ENCODE measurements at places on chromosomes 1 and 21.

GRCh38 chr1:41900603-41901444 lies 17.9 kb downstream of the HIVEP3 start:
- DNase-seq = no peak

DNA sequence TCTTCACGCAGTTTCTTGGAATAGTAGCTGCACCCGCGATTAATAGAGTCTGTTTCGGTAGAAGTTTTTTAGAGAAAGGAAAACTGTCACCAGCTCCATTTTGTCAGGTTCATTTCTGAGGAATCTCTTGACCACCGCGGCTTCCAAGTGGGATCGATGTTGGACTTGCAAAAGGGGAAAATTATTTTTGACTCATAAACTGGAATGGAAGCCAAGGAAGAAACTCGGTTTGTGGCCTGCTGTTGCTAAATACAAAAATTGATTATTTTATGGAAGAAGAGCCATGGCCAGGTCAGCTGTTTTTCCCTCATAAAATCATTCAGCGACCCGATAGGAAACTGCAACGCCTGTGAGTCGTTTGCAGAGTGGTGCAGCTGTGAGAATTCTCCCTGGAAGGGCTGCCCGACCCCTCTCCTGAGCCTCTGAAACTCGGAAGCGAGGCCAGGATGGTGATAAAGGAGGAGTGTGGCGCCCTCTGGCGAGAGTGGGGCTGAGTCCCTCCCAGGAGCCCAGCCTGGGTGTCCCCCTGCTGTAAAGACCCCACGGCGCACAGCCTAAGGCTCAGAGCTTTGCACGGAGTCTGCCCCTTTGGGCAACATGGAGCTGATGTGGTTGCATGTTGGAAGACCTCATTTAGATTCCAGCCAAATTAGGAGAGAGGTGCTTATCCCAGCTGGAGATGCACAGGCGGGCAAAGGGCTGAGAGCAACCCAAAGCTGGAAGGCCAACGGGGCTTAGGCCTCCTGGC lies 83.6 kb upstream of the SLC25A33 start:
- peak; percentile 31 for DNase-seq

DNA sequence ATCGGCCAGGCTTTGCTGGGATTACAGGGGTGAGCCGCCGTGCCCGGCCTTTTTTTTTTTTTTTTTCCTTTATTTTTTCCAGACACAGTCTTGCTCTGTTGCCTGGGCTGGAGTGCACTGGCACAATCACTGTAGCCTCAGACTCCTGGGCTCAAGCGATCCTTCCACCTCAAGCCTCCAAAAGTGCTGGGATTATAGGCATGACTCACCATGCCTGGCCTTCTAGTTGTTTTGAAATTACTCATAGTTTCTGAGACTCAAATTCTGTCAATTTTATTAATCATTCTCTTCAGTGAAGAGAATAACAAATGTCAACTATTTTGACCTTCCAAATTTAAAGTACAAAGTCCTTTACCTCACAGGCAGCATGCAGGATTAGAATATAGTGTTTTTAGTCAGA lies 374.5 kb downstream of the PLA2G4A start:
- DNase-seq = no peak

DNA sequence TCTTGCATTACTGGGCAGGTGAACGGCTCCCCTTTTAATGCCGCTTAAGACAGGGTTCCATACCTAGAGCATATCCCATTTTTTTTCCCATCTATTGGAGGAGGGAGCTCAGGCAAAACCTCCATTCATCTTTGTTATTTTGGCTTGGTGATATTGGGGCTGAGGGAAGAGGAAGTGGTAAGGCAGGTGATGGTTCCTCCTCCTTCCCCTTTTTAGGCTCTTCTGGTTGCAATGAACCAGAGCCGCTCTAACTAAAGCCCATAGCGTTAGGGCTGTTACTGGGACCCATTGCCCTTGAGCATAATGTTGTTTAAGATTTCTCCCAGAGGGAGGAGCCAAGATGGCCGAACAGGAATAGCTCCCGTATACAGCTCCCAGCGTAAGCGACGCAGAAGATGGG lies 21.1 kb downstream of the PYHIN1 start:
- no peak for DNase-seq

DNA sequence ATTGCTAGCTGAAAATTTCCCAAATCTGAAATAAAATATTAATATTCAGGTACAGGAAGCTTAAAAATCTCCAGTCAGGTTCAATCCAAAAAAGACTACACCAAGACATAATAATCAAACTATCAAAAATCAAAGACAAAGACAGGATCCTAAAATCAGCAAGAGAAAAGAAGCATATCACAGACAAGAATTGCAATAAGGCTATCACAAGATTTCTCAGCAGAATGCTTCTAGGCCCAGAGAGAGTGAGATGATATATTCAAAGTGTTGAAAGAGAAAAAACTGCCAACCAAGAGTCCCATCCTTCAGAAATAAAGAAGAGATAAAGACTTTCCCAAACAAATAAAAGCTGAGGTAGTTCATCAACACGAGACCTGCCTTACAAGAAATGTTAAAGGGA lies 5.0 kb upstream of the SELP start:
- DNase-seq = no peak

GRCh38 chr1:236350308-236350707 lies 43.8 kb upstream of the EDARADD start:
- DNase-seq = no peak

GRCh38 chr1:52424231-52424636 lies 19.8 kb downstream of the PRPF38A start:
- DNase-seq = no peak

- DNase-seq = no peak
Observed at GRCh38 chr1:89637496-89637895, 4.6 kb downstream of the LRRC8C start.

DNA sequence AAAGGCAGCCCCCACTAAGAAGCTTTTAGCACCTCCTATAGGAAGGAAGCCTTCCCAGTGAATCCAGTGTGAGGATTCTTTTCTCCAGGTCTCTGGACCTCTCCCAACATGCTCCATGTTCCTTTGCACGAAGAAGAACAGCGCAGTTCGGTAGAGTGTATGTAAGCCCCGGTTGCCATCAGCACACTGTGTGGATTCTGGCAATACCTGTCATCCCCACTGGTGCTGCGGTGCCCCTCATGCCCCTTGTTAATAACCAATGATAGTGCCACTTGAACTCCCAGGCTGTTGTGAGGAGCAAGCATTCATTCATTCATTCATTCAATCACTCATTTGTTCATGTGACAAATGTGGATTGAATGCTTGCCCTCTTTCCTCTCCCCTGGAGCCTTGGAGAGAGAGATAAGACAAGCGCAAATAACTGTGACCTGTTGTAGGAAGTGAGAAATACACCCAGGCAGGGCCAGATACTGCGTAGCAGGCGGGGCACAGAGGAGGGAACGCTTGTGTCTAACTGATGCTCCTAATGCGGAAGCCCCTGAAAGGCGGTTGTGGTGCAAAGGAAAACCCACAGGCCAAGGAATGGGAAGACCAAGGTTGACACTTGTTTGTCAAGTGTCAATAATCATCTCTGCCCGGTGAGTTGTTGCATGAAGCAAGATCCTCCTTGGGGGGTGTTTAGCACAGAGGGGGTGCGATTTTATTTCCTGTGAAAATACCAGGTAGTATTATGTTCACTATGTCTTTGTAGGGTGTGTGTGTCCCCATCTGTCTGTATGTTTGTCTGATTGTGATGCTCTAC lies 9.8 kb downstream of the LGR6 start:
- no peak for DNase-seq

- DNase-seq = no peak
Observed at GRCh38 chr1:109714661-109715372, 2.8 kb downstream of the GSTM5 start.

- no peak for DNase-seq
Observed at GRCh38 chr1:11857164-11857851, 1.4 kb downstream of the NPPB start.

- no peak for DNase-seq
Observed at GRCh38 chr21:32214654-32215305, 64.1 kb downstream of the MIS18A start.

GRCh38 chr1:185567440-185567839 lies 166.8 kb upstream of the HMCN1 start:
- DNase-seq = no peak

DNA sequence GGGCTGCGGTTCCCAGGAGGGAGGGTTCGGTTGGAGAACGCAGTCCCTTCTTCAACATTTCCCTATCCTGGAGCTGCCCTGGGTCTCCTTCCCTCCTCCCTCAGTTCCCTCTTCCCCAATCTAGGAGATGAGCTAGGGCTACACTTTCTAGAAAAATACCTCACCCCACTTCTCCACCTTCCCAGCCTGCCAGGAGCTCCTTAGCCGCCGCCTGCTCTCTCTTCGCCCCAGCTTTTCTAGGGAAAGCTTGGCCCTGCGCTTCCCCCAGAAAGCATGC lies 488 bp upstream of the ADAMTS1 start:
- no peak for DNase-seq

DNA sequence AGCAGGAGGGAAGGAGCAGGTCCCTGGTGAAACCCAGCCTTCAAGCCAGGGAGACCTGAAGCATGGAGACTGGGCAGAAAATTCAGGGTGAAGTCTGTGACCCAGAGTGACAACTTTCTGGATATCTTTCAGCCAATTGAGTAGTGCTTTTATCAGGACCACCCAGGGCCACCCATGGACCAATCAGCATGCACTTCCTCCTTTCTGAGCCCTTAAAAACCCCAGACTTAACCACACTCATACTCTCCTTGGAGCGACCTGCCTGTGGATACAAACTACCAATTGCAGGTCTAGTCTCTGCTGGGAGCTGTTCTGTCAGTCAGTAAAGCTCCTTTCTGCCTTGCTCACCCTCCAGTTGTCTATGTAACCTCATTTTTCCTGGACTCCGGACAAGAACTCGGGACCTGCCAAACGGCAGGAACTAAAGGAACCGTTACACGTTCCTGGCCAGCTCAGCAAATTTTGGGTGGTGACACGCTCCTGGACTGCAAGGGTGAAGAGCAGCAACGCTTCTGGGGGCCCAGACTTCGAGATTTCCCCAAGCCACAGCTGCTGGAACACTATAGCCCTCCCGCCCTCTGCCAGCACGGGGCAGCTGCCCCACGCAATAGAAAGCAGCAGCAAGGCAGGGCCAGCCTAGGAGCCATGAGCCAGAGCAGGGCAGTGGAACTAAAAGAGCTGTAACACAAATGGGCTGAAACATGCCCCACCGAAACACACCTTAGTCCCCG lies 1183.4 kb downstream of the AMY1C start:
- DNase-seq = no peak

DNA sequence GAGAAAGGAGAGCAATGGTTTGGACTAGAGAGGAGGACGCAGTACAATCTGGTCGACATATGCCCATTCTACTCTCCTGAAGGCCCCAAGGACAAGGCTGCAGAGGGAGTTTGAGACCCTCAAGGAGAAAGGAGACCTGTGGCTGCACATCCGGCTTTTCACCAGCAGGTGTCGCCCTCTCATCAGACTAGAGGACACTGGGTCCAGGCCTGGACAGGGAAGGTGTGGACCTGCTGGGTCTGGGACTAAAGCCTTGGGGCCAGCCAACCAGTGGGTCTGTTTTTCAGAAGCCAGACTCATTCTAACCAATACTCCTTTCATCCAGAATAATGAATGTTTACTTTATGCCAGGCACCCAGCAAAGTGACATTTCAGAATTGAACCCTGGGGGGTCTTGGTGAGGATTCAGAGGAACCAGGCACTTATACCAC lies 5.0 kb downstream of the SRARP start:
- peak; percentile 53 for DNase-seq

DNA sequence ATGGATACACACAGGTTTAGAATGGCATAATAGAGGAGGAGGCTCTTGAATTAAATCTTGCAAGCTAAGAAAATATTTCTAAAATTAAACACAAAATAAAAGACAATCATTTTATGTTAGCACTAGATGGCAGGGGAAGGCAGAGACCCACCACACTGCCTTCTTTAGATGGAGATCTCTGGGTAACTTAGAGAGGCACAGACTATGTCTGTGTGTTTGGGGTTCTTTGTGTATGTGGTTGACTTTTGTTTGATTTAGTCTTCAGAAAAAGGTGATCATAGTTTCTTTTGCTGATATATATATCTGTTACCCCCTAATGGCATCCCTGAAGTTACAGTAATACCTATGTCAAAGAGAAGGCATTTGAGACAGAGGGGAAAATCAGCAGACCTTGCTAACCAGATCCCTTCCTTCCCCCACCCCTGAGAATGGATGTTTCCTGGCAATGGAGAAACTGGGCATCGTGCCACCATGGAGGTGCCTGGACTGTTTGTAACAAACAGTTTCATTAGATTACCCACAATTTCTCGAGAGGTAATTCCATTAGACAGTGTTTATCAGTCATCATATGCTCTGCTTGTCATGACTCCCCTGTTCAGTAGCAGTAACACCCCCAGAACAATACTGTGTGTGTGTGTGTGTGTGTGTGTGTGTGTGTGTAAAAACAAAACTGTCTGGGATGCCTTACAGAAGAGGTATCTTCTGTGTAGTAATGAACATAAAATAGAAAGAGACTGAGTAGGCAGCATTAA lies 228.3 kb upstream of the DEPDC1 start:
- DNase-seq = no peak

- no peak for DNase-seq
Observed at GRCh38 chr1:20383631-20384030, 93.0 kb downstream of the VWA5B1 start.

GRCh38 chr1:153775458-153776327 lies 486 bp downstream of the SLC27A3 start:
- peak; percentile 26 for DNase-seq

DNA sequence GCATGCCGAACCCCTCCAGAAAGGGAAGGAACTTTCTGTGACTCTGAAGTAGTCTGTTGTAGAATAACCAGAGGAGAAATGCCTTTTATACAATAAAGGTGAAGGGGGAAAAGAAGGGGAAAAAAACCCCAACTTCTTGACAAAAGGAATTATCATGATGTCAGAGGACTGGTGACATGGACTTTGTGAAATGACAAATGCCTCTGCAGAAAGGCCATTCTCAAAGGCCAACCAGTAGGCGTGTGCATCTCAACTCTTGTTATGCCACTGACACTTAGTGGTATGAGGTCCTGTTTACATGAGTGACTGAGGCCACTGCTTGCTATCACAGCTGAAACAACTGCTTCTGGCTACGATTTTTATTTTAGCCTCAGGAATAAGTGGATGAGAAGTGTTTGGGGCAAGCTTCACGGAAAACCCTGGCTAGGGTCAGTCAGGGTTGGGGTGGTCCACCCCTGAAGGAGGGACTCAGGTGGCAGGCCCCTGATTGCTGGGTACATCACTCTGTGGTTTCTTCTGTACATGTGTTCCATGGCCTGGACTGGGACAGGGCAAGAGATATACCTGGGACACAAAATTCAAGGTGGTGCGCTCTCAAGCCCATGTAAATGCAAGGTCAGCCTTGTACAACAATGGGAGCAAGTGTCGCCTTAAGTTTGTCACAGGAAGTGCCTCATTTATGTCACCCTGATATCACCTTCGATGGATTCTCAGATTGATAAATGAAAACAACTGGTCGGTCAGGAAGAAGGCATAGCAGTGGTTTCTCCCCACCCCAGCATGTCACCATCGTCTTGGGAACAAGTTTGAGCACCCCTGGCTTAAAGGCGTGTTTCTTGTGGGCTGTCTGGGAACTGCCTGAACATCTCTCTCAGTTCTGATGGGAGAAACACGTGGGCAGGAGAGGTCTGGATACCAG lies 12.4 kb downstream of the RUNX1 start:
- DNase-seq = no peak

GRCh38 chr1:101820071-101820470 lies 176.7 kb downstream of the OLFM3 start:
- no peak for DNase-seq

Measured in activated T-helper 1 cell treated with anti-CD3 and anti-CD28 coated beads, Interleukin-2, amount 50 U/mL, for 16 hours (primary cell).